ENCODE measurements at places on chromosomes 16 and 17.

DNA sequence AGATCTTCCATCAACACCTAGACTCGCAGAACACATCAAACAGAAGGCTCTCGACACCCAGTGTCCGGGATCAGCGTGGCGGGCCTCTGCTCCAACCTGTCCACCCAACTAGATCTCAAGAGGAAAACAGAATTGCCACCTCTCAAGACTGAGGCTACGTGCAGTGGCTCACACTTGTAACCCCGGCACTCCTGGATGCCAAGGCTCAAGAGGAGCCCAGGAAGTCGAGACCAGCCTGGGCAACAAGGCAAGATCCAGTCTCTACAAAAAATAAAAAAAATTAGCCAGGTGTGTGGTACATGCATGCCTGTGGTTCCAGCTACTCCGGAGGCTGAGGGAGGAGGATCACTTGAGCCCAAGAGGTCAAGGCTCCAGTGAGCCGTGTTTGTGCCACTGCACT lies 132.6 kb downstream of the ZFHX3 start:
- no peak for DNase-seq

- no peak for DNase-seq
These were observed 4.6 kb upstream of the DDX52 start for GRCh38 chr17:37647856-37648255.

DNA sequence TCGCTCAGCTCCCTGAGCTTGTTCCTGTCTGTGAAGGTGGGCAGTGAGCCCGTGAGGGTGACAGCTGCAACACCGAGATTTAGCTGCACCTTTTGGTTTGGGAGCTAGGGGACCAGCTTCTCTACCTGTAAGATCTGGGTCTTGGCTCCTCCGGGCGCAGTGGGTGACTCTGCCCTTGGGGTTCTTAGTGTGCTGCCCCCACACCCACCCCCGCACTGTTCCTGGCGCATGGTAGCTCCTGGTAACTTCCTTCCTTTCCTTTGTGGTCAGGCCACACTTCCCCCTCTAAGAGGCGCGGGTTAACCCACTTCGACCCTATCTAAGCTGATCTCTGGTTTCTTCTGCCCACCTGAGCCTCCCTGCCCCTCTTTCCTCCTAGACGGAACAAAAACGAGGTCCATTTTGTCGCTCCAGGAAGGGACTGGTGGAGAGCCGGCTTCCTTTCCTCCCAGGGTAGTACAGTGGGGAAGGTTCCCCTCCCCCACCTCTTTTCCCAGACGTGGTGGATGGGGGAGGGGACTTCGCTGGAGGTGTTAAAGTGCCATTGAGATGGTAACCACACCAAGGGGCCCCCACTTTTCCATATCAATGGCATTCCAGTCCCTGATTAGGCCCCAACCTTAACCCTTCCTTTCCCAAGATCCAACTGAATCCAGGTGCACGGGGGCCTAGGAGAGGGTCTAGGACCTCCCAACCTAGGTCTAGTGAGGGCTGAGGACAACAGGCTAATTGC lies 4.6 kb upstream of the CLDN9 start:
- no peak for DNase-seq

DNA sequence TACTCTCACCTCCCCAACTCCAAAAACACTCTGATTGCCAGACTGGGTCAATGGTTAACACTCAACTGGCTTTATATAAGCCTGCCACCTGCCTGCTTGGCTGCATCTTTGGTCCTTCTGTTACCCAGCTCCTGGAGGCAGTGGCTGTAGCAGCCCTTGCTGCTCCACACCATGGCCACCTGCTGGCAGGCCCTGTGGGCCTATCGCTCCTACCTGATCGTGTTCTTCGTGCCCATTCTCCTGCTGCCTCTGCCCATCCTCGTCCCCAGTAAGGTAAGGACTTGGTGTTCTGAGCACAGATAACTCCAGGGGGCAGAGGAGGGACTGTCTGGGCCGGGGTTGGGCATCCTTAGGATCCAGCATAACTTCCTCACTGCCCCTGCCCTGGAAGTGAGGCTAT lies at the start of gene SLC13A2:
SLC13A2 (plus strand) TSS at position 103 of the 400 bp plus-strand sequence; CDS start at position 172, 69 bp downstream.
- DNase-seq = no peak

DNA sequence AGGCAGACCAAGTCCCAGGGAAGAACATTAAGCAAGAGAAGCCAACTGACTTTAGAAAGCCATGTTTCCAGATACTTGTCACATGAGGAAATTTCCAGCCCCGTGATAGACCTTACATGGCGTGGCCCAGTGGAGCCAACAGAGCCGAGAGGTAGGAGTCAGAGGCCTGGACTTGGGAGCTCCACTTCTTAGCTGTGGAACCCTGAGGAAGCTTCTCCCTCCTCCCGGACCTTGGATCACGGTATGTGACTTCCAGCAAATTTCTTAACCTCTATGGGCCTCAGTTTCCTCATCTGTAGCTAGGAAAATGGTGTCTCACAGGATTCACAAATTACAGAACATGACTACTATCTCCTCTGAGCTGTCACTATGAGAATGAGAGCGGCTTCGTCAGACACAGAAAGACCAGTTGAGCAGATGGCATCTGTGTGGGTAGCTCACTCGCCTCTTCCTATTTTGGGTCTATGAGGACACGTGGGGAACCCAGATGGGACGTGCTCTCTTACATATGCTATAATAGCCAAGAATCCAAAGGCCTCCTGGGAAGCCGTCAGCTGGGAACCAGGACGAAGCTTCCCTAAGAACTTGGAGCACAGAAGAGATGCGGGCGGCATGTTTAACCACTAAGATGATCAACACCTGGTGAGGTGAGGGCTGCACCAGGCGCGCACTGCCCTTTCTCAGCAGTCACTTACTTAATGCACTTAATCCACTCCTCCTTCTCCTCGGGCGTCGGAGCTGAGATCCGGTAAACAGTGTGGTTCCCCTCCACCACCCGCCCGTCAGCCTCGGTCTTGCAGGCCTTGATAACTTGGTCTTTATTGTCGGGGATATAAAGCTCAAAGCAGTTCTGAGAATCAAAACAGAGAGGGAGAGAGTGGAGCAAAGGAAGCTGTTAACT lies 102.3 kb downstream of the CYTH1 start:
- no peak for DNase-seq

DNA sequence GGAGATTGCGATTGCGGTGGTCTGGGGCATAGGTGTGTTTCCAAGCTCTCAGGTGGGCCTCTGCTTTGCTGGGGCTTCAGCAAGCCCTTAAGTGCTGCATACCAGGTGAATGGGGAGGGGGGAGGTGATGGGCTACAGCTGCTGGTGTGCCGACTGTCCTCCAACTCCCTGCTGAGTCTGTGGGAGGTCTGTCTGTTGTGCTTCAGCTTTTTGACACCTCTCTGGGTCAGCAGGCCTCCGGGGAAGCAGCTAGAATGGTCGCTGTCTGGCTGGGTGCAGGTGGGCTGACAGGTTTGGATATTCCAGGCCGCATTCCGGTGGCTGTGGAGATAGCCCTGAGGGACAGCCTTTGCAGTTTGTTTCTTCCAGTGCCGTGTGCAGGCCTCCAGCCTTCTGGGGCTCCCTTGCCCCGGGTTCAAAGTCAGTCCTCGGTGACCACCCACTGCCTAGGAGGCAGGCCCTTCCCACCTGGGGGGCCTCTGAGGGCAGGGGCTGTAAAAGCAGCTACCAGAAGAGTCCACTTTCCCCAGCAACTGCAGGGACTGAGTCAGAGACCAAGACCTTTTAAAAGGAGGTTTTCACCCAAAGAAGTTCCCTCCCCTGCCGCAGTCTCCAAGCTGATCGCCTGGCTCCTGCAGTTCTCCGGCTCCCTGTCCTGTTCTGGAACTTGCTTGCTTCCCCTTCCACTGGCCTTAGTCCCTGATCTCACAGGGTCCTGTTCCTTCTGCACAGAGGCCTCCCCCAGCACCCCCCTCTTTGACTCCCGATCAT lies 2.0 kb upstream of the TTYH2 start:
- no peak for DNase-seq

DNA sequence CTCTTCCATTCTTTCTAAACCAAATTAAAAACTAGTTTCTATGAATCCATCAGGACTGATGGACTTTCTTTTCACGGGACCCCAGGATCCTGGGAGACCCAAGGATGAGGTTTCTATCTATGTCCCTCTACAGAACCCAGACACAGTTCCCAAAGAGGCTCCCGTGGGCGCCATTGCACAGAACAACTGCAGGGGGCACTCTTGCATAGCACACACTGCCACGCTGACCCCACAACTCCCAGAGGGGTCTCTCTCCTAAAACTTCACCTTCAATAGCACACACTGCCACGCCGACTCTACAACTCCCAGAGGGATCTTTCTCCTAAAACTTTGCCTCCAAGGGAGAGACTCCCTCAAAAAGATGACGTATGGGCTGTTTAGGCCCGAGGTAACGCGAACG lies 9.0 kb downstream of the ABR start:
- DNase-seq = no peak

DNA sequence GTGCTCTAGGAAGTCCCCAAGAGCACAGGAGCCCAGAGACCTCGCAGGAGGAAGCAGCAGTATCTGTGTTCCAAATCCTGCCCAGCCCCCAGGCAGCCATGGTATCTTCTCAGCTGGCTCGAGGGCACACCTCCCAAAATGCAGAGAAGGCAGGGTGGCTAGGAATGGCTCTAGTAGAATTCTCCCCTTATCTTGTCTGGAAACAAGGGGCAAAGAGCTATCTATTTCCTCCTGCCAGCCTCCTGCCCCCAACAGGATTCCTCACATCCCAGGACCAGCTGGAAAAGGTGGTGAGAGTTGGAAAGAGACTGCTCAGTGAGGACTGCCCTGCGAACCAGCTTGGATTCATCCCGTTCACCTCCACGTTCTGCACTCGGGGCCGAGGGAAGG lies 8.6 kb upstream of the TSPOAP1 start:
- DNase-seq = peak; percentile 71

DNA sequence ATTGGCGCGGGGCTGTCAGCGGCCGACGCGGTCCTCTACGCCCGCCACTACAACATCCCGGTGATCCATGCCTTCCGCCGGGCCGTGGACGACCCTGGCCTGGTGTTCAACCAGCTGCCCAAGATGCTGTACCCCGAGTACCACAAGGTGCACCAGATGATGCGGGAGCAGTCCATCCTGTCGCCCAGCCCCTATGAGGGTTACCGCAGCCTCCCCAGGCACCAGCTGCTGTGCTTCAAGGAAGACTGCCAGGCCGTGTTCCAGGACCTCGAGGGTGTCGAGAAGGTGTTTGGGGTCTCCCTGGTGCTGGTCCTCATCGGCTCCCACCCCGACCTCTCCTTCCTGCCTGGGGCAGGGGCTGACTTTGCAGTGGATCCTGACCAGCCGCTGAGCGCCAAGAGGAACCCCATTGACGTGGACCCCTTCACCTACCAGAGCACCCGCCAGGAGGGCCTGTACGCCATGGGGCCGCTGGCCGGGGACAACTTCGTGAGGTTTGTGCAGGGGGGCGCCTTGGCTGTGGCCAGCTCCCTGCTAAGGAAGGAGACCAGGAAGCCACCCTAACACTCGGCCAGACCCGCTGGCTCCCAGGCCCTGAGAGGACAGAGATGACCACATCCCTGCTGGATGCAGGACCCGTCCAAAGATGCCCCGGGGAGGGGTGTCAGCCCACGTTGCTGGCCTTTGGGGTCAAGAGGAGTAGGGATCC lies 2.4 kb upstream of the NECAB2 start:
- DNase-seq = no peak

GRCh38 chr17:44095647-44096496 lies 25.3 kb downstream of the G6PC3 start:
- DNase-seq = no peak

DNA sequence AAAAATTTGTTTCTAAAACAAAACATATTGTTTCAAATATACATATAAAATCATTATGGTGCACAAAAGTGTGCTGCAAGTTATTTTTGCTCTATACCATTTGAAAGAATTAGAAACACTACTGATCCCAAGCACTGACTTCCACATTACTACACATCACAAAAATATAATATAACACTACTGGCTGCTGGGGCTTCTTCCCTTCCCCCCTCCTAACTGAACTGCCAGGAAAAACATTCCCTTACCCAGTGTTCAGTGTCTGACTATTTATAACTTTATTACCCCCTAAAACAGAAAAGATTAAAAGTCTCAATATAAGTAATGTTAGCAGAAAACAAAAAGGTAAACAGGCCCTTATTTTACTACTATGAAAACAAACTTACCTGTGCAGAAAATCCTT lies 36.9 kb downstream of the GPATCH8 start:
- DNase-seq = no peak

GRCh38 chr17:6455321-6455705 lies 11.1 kb downstream of the PIMREG start:
- peak; percentile 46 for DNase-seq

GRCh38 chr17:59001158-59001814 lies 105.4 kb downstream of the TRIM37 start:
- DNase-seq = peak; percentile 90

DNA sequence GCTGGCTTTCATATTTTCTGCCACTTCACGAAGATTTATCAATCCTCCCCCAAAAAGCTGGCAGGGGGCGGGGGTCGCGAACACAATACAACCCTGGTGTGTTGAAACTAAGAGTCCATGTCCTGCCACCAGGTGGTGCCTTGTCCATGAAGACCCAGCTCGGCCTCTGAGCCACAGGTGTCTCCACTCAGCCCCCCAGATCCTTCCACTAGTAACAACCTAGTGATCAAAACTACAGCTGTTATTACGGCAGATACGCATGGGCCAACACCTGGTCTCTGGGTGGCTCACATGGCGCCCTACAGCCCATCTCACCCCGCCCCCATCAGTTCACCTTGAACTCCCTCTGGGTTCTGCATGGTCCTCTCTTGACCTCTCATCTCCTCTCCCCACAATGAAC lies 27.7 kb downstream of the USP7 start:
- no peak for DNase-seq

DNA sequence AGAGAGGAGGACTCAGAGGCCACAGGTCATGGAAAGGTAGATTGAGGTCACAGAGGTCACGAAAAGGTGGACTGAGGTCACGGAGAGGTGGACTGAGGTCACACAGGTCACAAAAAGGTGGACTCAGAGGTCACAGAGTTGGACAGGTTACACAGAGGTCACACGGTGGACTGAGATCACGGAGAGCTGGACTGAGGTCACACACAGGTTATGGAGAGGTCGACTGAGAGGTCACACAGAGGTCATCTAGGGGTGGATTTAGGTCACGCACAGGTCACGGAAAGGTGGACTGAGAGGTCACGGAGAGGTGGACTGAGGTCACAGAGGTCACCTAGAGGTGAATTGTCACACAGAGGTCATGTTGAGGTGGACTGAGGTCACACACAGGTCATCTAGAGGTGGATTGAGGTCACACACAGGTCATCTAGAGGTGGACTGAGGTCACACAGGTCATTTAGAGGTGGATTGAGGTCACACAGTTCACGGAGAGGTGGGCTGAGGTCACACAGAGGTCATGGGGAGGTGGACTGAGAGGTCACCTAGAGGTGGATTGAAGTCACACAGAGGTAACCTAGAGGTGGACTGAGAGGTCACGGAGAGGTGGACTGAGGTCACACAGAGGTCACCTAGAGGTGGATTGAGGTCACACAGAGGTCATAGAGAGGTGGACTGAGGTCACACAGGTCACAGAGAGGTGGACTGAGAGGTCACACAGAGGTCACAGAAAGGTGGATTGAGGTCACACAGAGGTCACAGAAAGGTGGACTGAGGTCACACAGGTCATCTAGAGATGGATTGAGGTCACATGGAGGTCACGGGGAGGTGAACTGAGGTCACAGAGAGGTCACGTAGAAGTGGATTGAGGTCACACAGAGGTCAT lies 26.7 kb upstream of the JPT2 start:
- peak; percentile 24 for DNase-seq
